ENCODE measurements at places on chromosomes 7 and 10.
A peak's percentile ranks its signal among the peaks of the same experiment; 100 is the strongest.

GRCh38 chr7:74007242-74007567 is 20.8 kb upstream of the ELN start:
- DNase-seq = no peak

DNA sequence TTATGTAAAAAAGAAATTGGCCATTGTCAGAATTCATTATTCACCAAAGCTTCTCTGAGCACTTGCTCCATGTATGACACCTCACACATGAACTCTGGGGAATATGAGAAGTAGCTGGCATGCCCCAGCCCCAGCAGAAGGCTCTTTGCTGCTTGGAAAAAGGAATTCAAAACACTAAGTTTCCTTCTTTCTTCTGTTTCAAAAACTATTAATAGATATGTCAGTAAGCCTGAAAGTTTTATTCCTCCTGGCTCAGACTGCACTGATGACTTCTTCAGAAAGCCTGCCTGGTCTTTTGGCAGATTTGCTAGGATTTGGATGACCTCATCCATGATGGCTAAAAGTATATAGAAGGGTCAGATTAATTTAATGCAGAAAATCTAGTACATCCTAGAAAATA is 511.0 kb downstream of the GFRA1 start:
- DNase-seq = no peak

GRCh38 chr7:157564517-157565177 is 227.8 kb downstream of the DNAJB6 start:
- no peak for DNase-seq

- no peak for DNase-seq
These were observed 177.7 kb upstream of the SP8 start for GRCh38 chr7:20964281-20964918.

GRCh38 chr7:154591544-154591943 is 411.4 kb downstream of the PAXIP1 start:
- no peak for DNase-seq

- no peak for DNase-seq
These were observed 338.8 kb downstream of the AUTS2 start for GRCh38 chr7:69937097-69937496.

DNA sequence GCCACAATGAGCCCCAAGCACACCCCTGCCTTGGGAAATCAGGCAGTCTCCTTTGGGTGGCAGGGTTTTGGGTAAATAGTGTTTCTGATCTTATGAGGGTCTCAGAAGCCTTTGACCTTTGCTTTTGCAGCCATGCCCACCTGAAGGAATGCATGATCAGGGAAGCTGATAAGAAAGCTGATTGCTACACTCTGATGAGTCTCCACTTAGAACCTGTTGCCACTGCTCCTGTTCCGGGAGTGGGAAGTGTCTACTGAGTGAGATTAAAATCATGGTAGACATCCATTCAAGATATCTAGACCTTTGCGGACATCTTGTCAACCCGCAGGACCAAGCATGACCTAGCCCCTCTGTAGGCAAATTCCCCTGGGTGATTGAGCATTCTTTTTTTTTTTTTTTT is 282.6 kb downstream of the SKIDA1 start:
- DNase-seq = no peak

- DNase-seq = no peak
These were observed 267.4 kb downstream of the ADK start for GRCh38 chr10:74418285-74418872.

DNA sequence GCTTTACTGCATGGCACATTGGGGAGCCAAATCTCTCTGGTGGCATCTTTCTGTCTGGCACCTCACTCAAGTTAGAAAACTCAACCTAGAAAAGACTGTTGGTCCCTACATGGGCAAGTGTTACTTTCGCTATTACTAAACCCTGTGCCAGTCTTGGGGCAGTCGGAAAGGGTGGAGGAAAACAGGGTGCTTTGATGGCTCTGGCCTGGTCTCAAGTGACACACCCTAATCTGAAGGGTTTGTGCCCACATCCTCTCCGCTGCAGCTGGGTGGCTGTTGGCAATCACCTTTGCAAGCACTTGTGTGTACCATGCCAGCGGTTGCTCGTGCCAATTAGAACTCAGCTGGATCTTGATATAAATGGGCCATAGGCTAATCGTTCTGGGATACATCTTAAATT is 159.8 kb upstream of the ITGB1 start:
- no peak for DNase-seq

DNA sequence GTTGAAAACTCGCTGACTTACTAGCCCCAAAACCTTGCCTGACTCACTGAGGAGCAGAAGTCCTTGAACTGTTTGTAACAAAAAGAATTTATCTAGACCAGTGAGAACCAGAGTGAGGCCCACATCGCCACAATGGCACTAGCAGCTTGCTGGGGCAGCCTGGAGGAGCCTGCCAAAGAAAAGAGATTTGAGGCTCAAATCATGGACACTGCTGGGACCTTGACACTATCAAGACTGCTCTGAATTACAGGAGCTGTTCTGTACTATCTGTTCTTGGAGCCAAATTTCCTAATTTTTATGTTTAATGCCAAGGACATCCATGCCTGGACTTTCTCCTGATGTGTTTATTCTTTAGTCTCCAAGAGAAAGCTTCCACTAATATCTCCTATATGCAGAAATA is 82.0 kb upstream of the JCAD start:
- DNase-seq = no peak

GRCh38 chr10:97534746-97535367 is 36.1 kb downstream of the UBTD1 start:
- no peak for DNase-seq

GRCh38 chr10:59175538-59176240 is 754 bp upstream of the PHYHIPL start:
- DNase-seq = no peak

DNA sequence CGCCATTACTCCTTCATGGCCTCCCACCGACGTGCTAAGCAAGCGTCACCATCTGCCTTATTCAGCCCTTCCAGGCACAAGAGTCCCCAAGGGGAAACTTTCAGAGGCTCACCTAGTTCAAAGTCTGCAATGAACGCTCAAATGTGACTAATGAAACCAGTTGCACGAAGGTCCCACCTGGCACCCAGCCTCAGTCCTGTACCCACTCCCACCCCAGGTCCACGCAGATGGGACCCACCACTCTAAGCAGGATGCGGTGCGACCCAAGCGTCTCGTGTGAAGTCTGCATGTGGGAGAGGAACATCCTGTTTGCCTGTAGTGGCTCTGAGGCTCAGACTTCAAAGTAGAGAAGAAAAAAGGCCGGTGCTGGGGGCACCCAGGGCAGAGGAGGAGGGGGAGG is 40.3 kb downstream of the RGS10 start:
- DNase-seq = peak; percentile 71

DNA sequence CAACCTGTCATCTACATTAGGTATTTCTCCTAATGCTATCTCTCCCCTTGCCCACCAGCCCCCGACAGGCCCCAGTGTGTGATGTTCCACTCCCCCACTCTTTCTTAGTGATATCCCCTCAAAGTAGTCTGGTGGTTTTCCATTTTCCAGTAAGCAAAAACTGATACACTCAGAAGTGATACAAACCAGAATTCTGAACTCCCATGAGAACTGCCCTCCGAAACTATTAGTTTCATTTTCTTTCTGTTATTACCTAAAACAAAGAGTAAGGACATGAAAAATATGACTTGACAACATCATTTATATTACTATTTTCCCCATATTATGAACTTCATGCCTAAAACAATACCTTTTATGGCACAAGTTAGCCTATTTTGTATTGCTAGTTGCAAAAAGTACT is 175.0 kb downstream of the OTUD1 start:
- no peak for DNase-seq

GRCh38 chr7:73882047-73882402 is 21.1 kb downstream of the TMEM270 start:
- DNase-seq = no peak

DNA sequence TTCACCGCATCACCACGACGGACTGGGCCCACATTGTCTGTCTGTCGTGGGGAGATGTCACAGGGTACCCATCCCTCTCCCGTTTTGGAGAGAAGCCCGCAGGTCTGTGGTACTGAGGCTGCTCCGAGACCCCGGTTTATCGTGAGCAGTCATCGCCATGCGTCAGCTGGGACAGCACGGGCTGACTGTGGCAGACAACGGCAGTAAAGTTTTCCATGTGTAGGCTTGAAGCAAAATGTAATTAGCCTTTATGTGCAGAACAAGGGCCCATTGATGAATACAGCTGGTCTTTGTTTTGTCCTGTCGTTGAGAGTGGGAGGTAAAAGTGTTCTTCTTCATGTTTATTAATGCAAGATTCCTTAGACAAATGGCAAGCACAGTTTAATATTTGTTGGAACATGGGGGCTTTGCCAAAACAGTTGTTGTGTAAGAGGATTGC is 167.4 kb upstream of the SH2B2 start:
- no peak for DNase-seq

DNA sequence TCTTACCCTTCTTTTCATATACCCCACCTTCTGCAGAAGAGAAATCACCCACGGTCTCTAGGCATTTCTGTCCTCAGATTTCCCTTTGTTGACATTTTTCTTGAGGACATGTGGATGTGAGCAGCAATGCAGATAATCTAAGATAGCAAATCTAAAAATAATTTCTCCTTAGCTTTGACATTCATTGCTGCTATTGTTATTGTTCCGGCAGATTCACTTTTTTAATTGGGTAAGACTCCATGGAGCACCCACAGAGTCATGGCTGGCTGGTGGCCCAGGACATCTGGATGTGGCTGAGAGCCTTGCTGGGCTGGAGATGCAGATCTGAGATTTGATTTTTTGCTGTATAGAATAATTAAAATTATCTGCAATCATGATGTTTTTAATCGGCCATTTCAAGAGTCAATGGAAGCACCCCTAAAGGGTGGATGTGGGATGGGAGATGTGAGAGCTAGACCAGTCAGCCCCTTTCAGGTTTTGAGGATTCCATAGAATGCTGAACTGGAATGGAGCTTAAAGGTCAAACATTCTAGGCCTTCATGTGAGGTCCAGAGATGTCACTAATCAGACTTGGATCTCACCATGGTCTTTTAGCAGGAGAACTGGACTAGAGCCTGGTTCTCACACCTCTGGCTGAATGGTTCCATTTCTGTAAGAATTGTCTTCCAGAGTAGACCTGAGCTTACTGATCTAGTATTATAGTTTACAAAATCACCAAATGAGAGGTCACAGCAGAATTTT is 37.5 kb downstream of the TAS2R41 start:
- no peak for DNase-seq

GRCh38 chr10:131726076-131726880 is 174.5 kb upstream of the PPP2R2D start:
- DNase-seq = no peak

DNA sequence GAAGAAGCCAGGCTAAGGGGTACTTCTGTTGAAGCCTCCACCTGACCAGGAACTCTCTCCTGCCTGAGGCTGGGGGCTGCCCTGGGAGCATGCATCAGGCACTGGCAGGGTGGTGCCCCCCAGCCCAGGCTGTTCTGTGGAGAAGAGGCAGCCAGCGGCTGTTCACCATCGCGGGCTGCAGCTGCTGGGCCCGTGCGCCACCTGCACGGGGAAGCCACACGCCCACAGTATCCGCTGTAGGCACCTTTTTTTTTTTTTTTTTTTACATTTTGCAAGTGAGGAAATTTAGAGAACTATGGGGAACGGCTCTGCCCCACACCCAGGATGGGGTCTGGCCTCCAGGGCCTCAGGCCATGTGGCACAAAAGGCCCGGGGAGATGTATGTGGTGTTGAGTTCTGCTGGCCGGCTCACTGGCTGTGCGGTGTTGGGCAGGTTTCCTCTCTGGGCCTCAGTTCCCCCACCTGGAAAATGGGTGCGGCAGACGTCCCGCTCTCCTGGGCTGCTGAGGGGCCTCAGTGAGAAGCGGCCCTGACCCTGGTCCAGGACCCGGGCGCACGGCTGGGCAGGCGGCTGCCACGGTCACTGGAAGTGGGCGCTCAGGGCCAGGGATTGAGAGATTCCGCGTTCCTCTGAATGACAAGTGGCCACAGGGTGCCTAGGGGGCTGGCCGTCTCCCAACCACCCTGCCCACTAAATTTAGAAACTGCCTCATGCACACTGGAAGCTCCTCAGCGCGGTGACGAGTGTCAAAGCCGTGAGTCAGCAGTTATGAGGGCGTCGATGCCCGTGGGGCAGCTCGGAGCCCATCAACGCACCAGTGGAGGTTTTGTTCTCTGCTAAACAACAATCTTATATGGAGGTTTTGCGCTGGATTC is 8.8 kb upstream of the INTS1 start:
- DNase-seq = peak; percentile 34

- no peak for DNase-seq
These were observed 237.9 kb upstream of the MYO3A start for GRCh38 chr10:25696013-25696708.

DNA sequence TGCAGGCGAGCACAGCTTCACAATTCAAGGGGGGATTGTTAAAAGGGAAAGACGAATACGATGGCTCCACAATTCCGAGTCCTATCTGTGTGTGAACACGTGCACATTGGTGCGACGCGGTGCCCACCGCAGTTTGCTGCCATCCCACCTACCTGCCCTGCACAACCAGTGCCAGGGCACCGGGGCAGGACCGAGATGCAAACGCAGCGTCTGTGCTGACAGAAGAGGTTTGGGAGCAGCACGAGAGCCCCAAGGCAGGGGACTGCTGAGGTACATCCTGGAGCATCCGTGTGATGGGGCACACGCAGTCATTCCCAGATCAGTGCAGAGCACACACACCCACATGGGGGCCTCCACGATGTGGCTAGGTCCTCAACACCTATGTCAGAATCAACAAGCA is 221.3 kb downstream of the DNAJB6 start:
- no peak for DNase-seq

GRCh38 chr7:142376356-142376997 is 118.6 kb upstream of the PRSS58 start:
- no peak for DNase-seq

DNA sequence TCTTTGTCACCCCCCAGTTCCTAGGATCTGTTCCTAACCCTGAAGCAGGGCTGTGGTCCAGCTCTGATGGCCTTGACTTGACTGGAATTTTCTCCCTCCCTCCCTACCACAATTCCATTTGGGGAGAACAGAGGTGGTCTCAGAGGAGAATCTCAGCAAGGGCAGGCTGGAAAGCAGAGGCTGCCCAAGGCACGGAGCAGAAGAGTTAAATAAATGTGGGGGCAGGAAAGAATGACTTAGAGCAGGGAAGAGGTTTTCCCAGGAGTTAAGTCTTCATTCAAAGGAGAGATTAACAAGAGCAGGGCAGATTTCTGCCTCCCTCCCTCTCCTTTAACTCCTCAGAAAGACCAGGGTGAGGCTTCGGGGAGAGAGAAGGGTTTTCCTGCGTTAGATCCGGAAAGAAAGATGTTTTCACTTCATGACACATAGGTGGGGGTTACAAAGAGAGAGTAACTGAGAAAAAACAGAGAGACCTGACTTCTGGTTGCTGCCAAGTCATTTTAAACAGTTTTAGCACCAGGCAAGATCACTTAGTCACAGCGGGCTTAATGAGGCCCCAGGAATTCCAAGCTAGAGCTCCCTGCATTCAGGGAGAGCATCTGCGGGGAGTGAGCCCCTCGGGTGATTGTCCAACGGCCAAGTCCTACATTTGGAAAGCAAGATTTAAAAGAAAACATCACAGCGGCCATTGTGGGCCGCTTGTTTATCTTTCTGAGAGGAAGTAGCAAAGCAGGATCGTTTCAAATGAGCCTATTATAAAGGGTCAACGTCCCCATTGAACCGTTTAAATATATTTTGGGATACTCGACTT is 78.7 kb downstream of the ARHGAP22 start:
- no peak for DNase-seq

DNA sequence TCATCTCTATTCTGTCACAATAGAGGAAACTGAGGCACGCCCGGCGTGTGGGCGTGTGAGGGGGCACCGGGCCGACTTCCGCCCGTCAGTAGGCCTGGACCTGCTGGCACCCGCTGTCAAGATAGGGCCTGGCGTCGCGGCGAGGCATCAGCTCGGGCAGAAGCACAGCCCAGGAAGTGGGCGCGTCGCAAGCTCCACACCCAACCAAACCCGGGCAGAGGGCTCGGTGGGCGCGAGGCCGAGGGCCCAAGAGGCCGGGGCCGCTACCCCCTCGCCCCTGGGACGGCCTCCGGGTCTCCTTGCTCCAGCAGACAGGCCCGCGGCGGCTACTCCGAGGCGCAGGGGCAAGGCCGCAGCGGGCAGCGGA is 91.2 kb downstream of the SPAG6 start:
- DNase-seq = no peak
